SJSA1 (cell line): ENCODE measurements at places on chromosomes 2 and 18. TPM values are rescaled to one million over a fixed set of nuclear protein-coding genes. Genes with fewer than 3 reads are reported as not detected.

The COPS9 gene
- total RNA-seq = 176 and 408 TPM in 2 replicates

DNA sequence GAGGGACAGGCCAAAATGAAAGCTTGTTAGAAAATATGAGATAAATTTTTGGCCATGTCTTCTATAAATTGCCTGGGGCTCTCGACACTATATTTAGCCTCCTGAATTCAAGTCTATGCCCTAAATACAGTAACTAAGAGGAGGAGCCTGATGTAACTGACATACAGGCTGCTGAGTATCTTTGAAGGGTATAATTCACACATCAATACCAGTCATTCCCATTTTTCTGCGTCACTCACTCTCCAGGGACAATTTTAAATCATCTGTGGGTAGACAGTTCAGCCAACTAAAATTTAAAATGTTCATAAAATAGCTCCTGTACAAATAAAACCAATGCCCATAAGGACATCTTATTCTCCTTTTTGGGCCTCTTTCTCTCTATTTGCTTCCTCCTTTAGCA lies 105.9 kb downstream of the AP1S3 start:
- no peak for DNase-seq
- H3K36me3 ChIP-seq = no peaks in the 10 kb centered on the region
- H3K4me3 ChIP-seq = no peak overlapping the region

The RAB27B gene
- total RNA-seq = 0.88 and 1.1 TPM in 2 replicates

GRCh38 chr18:25814841-25815458 lies 275.5 kb downstream of the SS18 start:
- no peak overlapping the region for H3K4me3 ChIP-seq
- DNase-seq = no peak
- no peaks in the 10 kb centered on the region for H3K4me1 ChIP-seq
- H3K27me3 ChIP-seq = no peaks in the 10 kb centered on the region

DNA sequence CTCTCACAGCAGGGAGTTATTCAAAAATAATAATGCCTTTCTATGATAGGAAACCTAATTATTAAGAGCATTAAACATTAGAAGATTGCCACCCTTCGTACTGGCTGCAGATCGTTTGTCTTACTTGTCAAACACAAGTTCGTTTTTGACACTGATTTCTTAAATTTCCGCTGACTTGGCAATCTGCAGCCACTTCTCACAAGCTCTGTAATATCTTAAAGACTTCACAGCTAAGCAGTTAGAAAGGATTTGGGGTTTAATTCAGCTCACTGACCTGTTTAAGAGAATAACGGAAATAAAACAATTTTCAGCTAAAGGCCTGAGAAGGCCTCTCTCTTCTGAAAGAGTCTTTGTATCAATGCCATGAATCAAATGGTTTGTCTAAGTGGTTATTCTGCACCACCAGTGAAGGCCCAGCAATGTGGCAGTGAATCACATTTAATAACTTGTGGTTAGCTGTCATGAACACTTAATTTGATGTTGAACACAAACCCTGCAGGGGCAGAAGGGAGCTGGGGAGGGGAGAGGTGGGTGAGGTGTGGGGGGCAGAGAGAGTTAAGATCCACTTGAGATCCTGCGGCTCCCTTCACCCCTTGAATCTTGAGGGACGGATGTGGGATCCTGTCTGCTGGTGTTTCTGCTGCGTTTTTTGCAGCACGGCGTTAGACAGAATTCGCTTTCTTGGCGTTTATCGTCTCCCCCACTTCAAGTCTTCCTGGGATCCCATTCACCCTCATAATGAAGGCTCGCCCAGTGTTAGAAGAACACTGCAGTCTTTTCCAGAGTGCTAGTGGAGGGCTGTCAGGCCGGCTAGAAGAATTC lies 145.4 kb upstream of the SATB2 start:
- no peak overlapping the region for H3K4me3 ChIP-seq
- DNase-seq = no peak
- no peaks in the 10 kb centered on the region; the same call in 1 of the 2 replicates for H3K27me3 ChIP-seq

The DOK6 gene
- total RNA-seq = not detected in 2 replicates

DNA sequence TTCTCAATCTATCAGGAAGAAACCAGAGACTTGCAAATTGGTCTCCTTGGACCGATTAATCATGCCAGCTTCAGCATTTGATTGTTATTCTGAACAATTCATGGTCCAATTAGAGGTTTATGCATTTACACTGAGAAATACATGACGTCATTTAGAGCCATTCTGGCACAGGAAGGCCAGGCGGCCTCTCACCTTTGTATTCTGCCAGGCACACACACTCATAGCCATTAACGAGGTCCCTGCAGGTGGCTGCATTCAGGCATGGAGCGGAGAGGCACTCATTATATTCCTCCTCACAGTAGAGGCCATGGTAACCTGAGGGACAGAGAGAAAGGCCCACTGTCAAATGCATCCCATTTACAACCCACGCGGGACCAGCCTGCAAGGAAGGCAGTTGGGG lies 146.8 kb upstream of the PID1 start:
- H3K36me3 ChIP-seq = no peaks in the 10 kb centered on the region
- no peaks in the 10 kb centered on the region for H3K4me1 ChIP-seq
- DNase-seq = no peak
- H3K27ac ChIP-seq = no peak overlapping the region

DNA sequence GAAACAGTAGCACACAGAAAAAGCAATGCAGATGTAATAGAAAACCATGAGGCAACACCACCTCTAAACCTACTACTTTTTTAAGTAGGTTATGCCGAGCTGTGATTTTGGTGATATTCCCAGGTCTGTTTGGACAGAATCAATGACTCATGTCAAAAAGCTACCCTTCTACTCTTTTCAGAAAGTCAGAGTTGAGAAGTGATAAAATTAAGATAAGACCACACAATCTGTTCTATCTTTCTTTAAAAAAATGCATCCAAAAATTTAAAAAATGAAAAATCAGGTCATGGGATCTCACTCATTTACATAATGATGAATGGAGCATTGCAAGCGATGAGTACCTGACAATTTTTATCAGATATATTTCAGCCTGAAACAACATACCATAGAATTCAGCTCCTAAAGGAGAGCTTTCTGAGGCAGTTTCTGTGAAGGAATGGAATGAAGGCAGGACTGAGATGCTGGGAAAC lies 826.3 kb downstream of the BCL11A start:
- no peaks in the 10 kb centered on the region for H3K4me1 ChIP-seq
- no peak for DNase-seq
- H3K27ac ChIP-seq = no peak overlapping the region

DNA sequence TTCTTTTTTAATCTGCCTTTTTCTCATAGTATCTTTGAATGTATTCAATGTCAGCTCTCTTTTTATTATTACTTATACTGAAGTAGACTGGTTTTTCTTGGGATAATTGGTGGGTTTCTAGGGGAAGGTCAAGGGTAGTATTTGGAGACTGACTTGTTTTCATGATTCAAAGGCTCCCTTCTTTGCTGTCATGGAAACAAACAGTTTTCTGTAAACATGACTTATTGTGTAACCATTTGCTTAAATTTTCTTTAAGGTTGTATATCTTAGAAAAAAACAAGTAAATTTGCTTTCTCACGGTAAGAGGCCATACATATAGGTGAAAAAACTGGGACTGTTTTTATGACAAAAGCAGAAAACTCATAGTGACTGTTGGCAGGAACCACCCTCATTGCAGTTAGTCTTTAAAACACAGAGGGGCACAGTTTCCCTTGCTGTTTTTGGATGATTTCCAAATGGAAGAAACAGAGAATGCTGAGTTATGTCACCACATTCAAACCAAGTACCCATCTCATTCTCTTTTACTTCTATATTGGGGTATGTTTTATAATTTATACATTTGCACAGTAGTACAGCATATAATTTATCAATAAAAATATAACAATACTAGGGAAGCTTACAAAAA lies 5.8 kb upstream of the RDH14 start:
- H3K4me1 ChIP-seq = no peaks in the 10 kb centered on the region; the same call in 1 of the 2 replicates
- H3K27me3 ChIP-seq = no peaks in the 10 kb centered on the region
- H3K27ac ChIP-seq = no peak overlapping the region
- no peak overlapping the region for H3K4me3 ChIP-seq
- H3K36me3 ChIP-seq = no peaks in the 10 kb centered on the region

GRCh38 chr2:35462226-35462998 lies 893.2 kb upstream of the CRIM1 start:
- no peak for DNase-seq
- no peaks in the 10 kb centered on the region for H3K27me3 ChIP-seq
- peak overlapping the region; percentile 22 for H3K4me3 ChIP-seq
- H3K4me1 ChIP-seq = peaks cover 14% of the 10 kb centered on the region
- H3K36me3 ChIP-seq = no peaks in the 10 kb centered on the region

- H3K4me1 ChIP-seq = no peaks in the 10 kb centered on the region
- no peaks in the 10 kb centered on the region for H3K27me3 ChIP-seq
- no peaks in the 10 kb centered on the region for H3K36me3 ChIP-seq
- no peak overlapping the region for H3K27ac ChIP-seq
- H3K4me3 ChIP-seq = no peak overlapping the region
- DNase-seq = no peak
Measured at GRCh38 chr2:189192766-189193165, 13.2 kb upstream of the COL5A2 start.

The ASB18 gene
- 1.1 TPM in 1 of 2 replicates, not detected in the other for total RNA-seq

The CNDP1 gene
- total RNA-seq = not detected in 2 replicates

- peak overlapping the region; percentile 78 for H3K27ac ChIP-seq
- H3K4me1 ChIP-seq = peaks cover 30% of the 10 kb centered on the region
- H3K36me3 ChIP-seq = peaks cover 20% of the 10 kb centered on the region; the same call in 1 of the 2 replicates
- no peaks in the 10 kb centered on the region for H3K27me3 ChIP-seq
- H3K4me3 ChIP-seq = no peak overlapping the region
Measured at GRCh38 chr2:43399515-43400264, 173.3 kb upstream of the ZFP36L2 start.

The EVA1A gene
- total RNA-seq = 152 and 214 TPM in 2 replicates

The SYT4 gene
- total RNA-seq = not detected in 2 replicates

GRCh38 chr2:55779459-55780421 lies 86.1 kb upstream of the PNPT1 start:
- H3K4me1 ChIP-seq = peaks cover 28% of the 10 kb centered on the region
- peak; percentile 71 for DNase-seq
- no peaks in the 10 kb centered on the region for H3K27me3 ChIP-seq
- H3K27ac ChIP-seq = peak overlapping the region; percentile 75
- no peak overlapping the region for H3K4me3 ChIP-seq
- H3K36me3 ChIP-seq = 0 out of 2 replicates have a peak, but pooled peaks cover 4% of the 10 kb centered on the region

DNA sequence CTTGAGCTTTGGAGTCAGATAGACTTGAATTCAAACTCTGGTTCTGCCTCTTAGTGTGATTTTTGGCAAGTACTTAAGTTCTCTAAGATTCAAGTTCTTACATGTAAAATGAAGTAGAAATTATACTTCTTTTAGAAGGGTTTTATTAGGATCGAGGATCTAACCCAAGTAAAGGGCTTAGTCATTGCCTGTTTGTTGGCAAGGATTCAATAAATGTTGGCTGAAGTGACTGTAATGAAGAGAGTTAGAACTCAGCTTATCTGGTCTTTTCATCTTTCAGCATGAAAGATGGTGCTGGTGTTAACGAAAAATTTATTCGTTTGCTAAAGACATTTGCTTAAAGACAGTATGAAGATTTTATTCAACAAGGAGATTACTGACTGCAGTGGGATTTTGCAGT lies 315.9 kb upstream of the THUMPD2 start:
- no peak overlapping the region for H3K27ac ChIP-seq
- H3K36me3 ChIP-seq = no peaks in the 10 kb centered on the region
- no peak overlapping the region for H3K4me3 ChIP-seq
- H3K27me3 ChIP-seq = no peaks in the 10 kb centered on the region
- peaks cover 53% of the 10 kb centered on the region for H3K4me1 ChIP-seq
- no peak for DNase-seq
